ENCODE measurements at places on chromosomes 13 and 19. TPM values are rescaled to one million over a fixed set of nuclear protein-coding genes. Genes with fewer than 3 reads are reported as not detected.

Gene ATXN8OS
- total RNA-seq = 0.67 TPM

Gene ACER1
- total RNA-seq = not detected

Gene IFNL1
- total RNA-seq = not detected

Gene CEACAM19
- 1.3 TPM for total RNA-seq

DNA sequence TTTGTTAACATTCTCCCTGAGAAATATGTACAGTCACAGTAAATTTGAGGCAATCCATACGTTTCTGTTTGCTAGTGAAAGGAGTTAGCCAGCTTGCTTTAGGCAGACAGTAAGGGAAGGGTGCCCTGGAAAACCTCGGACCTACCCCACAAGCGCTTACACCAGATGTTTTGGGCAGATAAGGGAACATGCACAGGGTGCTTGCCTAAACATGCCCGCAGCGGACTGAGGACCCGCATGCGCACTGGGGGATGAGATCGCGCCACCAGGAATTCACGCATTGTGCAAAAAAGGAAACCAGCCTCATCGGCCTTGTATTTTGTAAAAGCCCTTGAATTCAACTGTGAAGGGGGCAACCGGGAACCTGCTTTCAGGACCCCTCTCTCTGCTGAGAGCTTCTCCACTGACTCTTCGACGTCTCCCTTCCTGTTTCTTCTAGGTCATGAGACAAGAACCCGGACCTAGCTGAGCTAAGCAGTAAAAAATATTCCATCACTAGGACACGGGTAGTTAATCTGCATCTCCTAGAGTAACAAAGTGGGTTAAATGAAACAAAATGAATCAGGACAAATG, 1399.2 kb upstream of the ATXN8OS start:
- no peak for ATAC-seq

- no peak for ATAC-seq
These were observed 2.1 kb upstream of the ZNF578 start for GRCh38 chr19:52451241-52451640.

- ATAC-seq = no peak
These were observed at the start of gene ATCAY for GRCh38 chr19:3880471-3881271. Gene ATCAY, plus strand, starts transcription at chr19:3880685. Its CDS starts 5,083 bp downstream, at chr19:3885768.

GRCh38 chr13:24127116-24127631, 33.3 kb upstream of the SPATA13 start:
- no peak for ATAC-seq

DNA sequence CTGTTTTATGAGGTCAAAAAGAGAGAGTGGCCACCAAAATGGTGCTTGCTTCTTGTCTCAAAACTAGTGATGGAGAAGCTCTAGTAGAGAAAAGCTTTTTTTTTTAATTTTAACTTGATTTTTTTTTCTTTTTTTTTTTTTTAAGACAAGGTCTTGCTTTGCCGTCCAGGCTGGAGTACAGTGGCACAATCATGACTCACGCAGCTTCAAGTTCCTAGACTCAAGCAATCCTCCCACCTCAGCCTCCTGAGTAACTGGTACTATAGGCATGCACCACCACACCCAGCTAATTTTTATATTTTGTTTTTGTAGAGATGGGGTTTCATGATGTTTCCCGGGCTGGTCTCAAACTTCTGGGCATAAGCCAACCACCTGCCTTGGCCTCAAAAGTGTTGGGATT, 279.0 kb downstream of the TBC1D4 start:
- ATAC-seq = no peak

DNA sequence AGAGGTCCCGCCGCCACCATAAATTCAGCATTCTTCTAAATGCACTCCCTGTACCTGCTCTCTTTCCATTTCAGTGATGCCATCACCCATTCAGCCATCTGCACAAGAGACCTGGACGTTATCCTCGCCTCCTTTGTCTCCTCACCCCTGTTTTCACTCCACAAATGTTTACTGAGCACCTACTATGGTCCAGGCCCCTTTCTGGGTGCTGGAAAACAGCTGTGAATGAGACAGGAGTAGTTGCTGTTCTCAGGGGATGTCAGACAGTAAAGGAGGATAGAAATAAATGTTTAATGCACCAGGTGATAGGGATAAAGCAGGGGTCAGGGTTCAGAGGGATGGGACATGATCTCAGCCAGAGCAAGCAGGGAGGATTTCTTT, 3.3 kb downstream of the AP1M1 start:
- ATAC-seq = no peak

GRCh38 chr19:50710094-50710493, 9.5 kb downstream of the SHANK1 start:
- ATAC-seq = no peak

DNA sequence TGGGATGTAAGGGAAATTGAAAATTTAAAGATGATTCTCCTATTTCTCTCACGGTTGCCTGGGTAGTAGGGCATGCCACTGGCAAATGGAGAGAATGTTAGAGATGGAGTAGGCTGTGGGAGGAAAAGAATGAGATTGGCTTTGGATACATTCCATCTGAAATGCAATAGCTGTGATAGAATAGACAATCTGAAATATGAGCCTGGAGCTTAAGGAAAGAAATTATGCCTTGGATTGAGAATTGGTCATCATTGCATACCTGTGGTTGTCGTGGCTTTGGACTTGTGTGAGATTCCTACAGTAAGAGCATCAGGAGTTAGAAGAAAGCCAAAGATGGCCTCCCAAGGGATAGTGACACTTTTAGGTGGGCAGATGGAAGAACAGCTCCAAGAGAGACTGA, 305.1 kb upstream of the SLC10A2 start:
- ATAC-seq = no peak

DNA sequence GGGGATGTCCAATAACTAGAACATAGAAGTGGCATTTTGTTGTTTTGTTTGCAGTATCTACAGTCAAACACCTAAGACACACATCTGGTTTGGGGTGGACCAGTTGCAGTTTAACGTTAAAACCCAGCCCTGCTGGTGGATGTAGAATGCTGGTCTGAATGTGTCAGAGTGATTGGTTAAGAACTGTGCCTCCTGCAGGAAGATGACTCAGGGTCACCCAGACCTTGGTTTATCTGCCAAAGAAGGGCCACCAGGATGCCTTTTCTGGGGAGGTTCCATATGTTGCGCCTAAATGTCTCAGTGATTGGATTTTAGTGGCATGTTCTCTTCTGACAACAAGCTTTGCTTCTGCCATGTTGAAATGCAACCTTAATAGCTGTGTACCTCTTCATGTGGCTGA, 23.1 kb downstream of the ZNF536 start:
- no peak for ATAC-seq
